ENCODE measurements at places on chromosomes 5 and 9.

GRCh38 chr5:90134892-90135291 is 274.7 kb downstream of the CETN3 start:
- no peak for DNase-seq

DNA sequence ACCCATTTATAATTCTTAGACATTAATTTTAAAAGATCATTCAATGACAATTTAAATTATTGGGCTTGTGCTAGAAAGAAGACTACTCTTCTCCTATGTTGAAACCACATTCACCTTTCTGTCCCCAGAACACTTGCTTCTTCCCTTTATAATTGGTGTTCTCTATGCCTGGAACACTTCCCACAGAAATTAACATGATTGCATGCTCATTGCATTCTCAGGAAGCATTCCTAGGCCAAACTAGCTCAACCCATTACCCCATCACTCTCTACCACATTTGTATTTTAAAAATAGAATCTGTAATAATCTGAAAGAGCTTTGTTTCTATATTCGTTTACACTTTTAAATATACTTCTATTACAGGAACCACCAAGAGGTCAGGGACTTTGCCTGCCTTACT is 184.7 kb downstream of the MEF2C start:
- no peak for DNase-seq

GRCh38 chr5:87113861-87114260 is 153.8 kb upstream of the RASA1 start:
- DNase-seq = no peak

GRCh38 chr9:131721076-131721475 is 18.8 kb downstream of the RAPGEF1 start:
- DNase-seq = no peak

- DNase-seq = no peak
Measured at GRCh38 chr5:171604195-171604594, 181.4 kb upstream of the SMIM23 start.

- DNase-seq = no peak
Measured at GRCh38 chr5:155275222-155275621, 261.7 kb downstream of the KIF4B start.
